ENCODE measurements at places on chromosomes 12 and 14.

DNA sequence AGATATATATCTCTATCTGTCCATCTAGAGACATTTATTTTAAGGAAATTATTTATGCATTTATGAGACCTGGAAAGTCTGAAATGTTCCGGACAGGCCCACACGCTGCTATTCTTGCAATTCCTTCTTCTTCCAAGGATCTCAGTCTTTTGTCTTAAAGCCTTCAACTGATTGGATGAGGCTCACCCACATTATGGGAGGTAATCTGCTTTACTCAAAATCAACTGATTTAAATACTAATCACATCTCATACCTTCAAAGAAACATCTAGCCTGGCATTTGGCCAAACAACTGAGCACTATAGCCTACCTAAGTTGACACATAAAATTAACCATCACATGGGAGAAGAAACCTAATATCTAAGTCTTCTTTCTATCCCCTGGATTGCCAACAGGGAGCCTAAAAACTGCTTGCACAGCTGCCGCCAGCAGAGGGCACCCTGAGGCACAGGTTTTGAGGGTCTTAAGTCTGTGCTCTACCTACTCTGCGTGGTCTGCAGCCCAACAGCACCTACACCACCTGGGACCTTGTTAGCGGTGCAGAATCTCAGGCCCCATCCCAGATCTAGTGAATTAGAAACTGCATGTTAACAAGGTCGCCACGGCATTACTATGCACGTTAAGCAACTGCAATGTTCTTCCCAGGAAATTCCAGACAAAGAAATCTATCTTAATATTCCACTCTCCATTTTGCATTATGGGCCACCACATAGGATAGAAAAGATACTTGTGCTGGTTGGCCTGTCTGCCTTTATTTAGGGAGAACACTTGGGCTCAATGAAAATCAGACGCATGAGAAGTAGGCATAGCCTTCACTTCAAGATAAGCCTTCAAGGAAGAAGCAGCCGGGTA lies 249.7 kb downstream of the FOXG1 start:
- peak; percentile 68 for DNase-seq

GRCh38 chr14:104222396-104223036 lies 84.1 kb downstream of the KIF26A start:
- DNase-seq: no peak

GRCh38 chr12:40144023-40144422 lies 38.1 kb upstream of the SLC2A13 start:
- no peak for DNase-seq

- DNase-seq: no peak
Observed at GRCh38 chr12:68521321-68521839, 89.3 kb upstream of the RAP1B start.

DNA sequence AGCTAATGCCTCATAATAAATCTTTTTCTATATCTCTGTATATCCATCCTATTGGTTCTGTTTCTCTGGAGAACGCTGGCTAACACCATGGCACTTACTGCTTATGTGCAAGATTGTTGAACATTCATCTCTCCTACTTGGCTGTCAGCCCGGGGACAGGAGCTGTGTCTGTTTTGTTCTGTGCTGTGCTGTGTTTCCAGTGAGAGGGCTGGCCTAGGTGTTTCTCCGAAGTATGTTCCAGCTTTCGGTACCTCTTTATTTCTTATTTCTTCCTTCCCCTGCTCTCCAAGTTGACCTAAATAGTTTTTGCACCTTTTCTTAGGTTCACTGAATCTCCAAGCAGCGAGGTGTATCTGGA lies 18.8 kb upstream of the NR4A1 start:
- DNase-seq: no peak

GRCh38 chr12:63909746-63910145 lies 65.2 kb downstream of the SRGAP1 start:
- no peak for DNase-seq

DNA sequence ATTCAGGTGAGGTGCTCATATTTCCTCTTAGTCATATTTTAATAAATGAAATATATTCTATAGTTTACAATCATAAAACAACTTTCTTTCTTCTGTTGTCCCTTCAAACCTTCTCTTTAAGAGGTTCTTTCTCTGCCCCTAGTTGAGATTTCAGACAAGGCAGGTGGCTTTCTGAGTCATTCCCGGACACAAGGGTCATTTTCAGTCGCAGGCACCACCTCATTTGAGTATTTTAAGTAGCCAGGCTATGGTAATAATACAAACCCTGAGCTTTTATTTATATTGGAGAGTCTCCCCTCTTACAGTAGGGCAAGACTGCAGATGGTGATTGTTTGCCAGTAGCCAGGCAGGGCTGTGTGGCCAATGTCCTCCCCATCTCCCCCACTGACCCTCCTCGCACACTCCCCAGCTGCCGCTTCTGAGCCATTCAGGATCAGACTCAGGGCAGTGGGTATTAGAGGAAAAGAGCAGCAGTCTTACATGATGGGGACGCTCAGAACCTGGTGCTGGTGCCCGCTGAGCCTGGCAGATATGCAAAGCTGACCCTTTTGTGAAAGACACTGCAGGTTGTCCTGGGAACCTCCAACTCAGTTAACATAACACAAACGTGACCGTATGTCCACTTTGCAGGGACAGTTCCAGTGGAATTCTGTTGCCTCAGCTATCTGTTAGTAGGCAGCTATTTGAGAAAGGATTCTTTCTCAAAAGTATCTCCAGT lies 101.1 kb upstream of the BCL2L14 start:
- DNase-seq: no peak

GRCh38 chr14:92121207-92121669 lies 268 bp downstream of the NDUFB1 start:
- peak; percentile 51 for DNase-seq

- no peak for DNase-seq
Observed at GRCh38 chr12:96437171-96437445, 36.9 kb upstream of the CDK17 start.

DNA sequence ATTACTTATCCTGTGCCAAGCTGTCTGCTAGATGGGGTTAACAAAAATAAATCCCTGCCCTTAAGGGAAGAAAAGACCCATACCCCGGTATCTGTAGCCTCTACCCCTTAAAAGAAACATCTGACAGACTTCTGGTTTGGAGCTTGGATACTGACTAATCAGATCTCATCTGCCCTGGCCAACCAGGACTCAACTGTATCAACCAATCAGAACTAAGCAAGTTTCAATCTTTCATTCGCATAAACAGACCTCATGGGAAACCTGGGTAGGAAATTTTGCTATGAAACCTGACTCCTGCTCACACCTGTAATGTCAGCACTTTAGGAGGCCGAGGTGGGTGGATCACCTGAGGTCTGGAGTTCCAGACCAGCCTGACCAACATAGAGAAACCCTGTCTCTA lies 26.4 kb upstream of the PRMT8 start:
- DNase-seq: no peak

DNA sequence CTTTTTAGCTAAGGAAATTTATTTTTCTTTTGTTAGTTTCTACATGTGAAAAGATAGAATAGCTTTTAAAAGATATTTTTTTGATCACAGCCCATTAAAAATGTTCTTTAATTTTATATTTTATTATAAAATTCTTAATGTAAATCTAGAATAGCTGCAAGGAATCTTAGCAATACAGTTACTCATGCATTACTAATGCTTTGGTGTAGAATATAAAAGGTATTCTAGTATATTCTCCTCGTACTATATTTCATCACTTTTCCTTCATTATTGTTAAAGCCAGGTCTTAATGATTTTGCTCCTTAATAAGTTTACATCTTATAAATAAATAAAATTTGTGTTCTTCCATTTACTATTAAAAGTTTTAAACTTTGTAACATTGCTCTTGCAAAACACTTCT lies 82.6 kb downstream of the MNAT1 start:
- DNase-seq: no peak
